GM18507 (cell line): ENCODE measurements at places on chromosomes 2 and 18.

GRCh38 chr18:74082742-74083556 lies 64.7 kb downstream of the FBXO15 start:
- DNase-seq, result no peak

DNA sequence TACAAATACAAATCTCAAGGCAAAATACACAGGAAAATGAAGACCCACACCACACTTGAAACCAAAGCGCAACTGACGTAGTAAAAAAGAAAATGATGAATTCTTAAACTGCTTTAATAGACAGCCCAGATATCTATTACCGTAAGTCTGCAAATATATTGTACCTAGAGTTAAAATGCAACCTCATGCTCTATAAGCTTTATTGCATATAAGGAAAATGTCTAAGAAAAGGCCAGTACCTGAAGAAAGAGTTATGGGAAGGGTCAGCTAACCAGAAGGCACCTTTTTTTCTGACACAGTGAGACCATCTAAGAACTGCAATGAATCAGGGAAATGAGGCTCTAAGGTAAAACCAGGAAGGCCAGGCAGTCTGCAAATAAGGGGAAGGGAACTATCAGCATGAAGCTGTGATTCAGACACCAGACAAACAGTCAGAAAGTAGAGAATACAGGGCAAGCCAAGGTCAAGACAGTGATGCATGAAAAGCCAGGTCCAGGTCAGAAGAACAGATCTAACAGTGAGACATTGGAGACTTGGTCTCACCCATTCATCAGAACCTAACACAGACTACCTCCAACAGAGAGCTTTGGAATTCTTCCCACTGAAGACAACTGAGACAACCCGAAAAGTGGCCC lies 46.9 kb downstream of the PDE11A start:
- DNase-seq, result no peak

DNA sequence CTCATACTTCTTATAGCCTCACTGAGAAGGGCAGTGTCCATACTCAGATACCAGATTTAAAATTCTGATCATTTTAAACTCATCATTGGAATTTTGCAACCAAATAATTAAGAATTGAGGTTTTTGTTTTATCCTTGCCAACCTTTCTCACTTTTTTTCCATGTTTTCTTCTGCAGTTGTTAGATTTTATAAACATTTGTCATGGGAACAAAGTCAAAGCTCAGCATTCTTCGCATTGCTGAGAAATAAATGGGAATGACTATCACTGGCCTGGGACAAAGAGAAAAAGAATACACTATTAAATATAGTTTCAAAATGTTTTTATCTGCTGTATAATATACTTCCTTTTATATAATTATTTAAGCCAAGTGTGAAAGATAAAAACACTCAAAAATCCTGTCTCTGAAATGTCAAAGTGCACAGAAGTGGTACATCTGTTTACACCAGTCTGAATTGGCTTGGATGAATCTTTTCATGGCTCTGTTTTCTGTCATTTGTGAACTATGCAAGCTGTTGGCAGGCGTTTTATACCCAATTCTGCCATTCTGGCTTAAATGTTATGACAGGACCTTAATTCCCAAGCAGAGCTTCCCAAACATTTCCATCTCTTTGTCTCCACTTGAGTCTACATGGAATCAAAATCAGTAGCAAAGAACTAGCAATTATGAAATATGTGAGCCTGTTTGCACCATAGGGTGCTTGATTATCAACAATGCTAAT lies 249.3 kb upstream of the SYT4 start:
- no peak for DNase-seq

- no peak for DNase-seq
Measured at GRCh38 chr2:10790228-10790973, 22.2 kb downstream of the PDIA6 start.

- no peak for DNase-seq
Measured at GRCh38 chr2:148913061-148913460, 38.0 kb downstream of the KIF5C start.
